Retinal pigment epithelial cell (primary cell): ENCODE measurements at places on chromosomes 7 and 10.

- no peak for DNase-seq
Observed at GRCh38 chr7:81672872-81673271, 97.0 kb downstream of the HGF start.

GRCh38 chr10:116688241-116688711, 54.1 kb downstream of the HSPA12A start:
- no peak for DNase-seq

DNA sequence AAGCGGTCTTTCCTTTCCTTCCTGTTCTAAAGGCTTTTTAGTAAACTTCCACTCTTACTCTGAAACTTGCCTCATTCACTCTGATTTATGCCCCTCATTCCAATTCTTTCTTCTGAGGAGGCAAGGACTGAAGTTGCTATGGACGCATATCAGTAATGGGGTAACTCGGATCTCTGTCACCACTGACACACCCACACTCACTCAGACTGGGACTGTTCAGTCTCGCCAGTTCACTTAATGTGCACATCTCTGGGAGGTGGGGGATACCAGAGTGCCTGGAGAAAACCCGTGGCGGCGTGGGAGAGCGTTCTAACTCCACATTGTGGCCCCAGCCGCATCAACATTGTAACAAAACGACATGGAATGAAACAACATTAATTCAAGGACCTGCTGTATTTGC, 1139.3 kb upstream of the CELF2 start:
- no peak for DNase-seq

GRCh38 chr7:140330595-140330994, 67.7 kb downstream of the SLC37A3 start:
- no peak for DNase-seq

GRCh38 chr7:130095812-130096211, 25.5 kb downstream of the KLHDC10 start:
- no peak for DNase-seq

DNA sequence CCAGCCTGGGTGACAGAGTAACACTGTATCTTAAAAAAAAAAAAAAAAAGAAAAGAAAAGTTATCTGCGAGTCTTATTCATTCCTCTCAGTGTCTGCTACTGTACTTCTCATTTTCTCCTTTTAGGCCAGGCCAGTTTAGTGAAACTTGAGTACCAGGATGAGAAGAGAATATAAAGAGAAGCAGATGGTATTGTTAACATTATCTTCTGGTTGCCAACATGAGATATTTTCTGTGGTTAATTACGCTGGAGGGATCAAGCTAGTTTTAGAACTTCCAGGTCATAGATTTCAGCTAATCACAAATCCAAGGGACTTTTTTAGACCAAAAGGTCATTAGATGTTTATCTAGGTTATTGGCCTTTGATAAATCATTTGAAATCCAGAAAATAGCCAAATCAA, 252.6 kb upstream of the SMIM30 start:
- no peak for DNase-seq

GRCh38 chr7:133044722-133045473, 37.0 kb downstream of the CHCHD3 start:
- no peak for DNase-seq

DNA sequence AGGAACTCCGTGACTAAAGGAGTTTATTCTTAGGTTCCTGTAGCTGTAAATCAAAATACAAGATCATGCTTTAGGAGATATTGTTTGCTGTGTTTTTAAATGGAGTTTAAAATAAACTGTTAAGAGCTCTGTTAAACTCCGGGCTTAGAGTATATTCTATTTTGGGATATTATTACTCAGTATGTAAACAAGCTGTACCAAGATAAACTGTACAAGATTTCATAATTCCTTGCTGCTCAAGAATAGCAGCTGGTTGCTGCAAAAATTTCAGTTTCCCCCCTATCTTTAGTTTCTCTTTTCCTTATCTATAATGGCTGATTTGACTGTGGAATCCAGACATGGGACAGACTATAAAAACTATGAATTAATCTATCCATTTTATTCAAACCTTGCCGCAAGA, 215.7 kb downstream of the HTR7 start:
- no peak for DNase-seq

- DNase-seq, result no peak
Observed at GRCh38 chr7:135368416-135369186, 135.0 kb downstream of the STRA8 start.

- DNase-seq, result no peak
Observed at GRCh38 chr10:11046776-11047160, 29.1 kb downstream of the CELF2 start.

DNA sequence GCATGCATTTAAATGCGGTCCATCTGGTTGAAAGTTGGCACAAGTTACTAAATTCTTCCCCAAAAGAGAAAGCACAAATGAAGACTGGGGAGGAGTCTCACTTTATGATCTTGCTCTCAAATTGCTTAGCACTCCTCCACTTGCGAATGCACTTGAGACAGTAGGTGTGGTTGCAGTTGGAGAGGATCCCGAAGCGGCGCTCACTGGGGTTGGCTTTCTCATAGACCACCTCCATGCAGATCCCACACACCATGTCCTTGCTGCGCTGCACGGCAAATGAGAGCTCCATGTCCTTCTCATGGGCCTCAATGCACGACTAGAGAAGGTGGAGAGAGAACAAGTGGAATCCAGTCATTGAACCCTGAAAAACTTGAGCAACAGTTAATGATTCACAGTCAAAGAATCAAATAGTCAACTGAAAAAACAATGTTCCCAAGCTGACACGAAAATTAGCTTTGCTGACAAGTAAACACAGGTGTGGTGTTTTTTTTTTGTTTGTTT, 22.7 kb downstream of the MKRN1 start:
- DNase-seq, result no peak

GRCh38 chr7:107961405-107961804, 41.6 kb downstream of the LAMB1 start:
- DNase-seq, result no peak

GRCh38 chr7:68622500-68622899, 975.8 kb upstream of the AUTS2 start:
- no peak for DNase-seq

DNA sequence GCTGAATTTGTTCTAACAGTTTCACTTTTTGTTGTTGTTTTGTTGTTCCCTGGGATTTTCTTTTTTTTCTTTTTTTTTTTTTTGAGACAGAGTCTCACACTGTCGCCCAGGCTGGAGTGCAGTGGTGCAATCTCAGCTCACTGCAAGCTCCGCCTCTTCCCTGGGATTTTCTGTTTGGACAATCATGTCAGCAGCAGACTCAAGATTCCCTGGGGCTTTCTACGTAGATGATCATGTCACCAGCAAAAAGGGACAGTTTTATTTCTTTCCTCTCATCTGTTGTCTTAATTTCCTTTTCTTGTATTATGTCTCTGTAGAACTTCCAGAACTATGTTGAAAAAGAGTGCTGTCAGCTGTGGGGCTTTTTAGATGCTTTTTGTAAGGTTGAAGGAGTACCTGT, 241.4 kb downstream of the TNS3 start:
- no peak for DNase-seq

DNA sequence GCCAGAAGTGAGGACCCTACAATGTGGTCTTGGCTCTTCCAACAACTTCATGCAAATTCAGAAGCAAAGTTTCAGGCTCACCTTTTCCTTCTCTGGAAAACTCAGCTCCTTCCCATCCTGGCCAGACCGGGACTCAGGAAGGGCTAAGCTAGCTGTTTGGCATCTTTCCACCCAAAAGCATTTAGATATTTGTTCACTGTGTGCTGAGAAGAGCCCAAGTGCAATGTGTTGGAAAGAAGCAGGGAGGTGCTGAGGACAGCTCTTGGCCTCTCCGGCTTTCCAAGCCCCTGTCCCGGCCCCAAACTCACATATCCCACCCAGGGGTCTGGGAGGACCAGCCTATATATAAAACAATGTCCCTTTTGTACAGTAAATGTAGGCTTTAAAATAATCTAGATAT, 44.5 kb downstream of the MKI67 start:
- no peak for DNase-seq

DNA sequence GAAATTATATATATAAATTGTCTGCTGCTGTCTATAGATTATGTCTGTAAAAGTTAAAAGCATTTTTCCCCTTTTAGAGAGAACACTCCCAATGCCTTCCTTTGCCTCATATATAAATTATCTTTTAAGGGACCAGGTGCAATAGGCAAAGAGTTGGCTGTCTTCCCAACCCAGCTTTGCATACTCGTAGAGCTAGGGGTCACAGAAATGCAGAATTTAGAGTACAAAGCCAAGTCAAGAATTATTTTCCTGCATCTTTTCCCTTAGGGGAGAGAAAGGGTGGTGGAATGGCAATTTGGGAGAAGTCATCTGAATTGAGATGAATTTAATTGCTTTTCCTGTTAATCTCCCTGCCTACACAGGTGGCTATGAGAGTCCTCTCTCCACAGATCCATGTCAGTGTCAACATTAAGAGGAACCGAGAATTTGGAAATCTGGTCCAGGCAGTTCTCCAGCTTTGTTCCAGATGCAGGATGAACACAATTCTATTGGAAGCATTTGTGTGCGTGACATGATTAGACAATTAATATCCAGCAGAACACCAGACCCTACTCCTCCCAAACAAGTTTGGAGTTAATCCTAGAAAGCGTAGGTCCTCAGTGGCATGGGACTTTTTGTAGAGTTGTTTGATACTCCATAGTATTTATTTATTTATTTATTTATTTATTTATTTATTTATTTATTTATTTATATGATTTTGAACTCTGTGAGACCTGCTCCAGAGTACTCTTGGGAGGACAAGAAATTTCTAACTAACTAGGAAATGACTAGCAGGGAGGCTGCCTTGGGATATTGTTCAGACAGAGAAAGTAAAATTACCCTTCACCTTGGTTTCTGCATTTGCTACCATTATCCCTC, 80.3 kb upstream of the SKAP2 start:
- DNase-seq, result no peak

DNA sequence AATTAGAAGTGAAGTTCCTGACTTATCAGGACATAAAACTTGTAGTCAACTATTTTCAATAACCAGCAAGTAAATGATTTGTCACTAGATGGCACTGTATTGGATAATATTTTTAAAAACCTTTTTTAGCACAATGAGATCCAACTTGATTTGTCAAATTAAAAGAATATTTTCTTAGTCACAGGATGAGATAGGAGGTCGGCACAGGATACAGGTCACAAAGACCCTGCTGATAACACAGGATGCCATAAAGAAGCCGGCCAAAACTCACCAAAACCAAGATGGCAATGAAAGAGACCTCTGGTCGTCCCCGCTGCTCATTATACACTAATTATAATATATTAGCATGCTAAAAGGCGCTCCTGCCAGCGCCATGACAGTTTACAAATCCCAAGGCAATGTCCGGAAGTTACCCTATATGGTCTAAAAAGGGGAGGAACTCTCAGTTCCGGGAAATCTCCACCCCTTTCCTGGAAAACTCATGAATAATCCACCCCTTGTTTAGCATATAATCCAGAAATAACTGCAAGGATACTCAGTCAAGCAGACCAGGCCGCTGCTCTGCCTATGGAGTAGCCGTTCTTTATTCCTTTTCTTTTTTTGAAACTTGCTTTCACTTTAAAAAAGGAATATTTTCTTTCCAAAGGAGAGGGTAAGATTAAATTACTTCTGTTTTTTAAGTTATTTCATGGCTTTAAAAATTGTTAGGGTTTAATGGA, 255.7 kb upstream of the MKLN1 start:
- no peak for DNase-seq

DNA sequence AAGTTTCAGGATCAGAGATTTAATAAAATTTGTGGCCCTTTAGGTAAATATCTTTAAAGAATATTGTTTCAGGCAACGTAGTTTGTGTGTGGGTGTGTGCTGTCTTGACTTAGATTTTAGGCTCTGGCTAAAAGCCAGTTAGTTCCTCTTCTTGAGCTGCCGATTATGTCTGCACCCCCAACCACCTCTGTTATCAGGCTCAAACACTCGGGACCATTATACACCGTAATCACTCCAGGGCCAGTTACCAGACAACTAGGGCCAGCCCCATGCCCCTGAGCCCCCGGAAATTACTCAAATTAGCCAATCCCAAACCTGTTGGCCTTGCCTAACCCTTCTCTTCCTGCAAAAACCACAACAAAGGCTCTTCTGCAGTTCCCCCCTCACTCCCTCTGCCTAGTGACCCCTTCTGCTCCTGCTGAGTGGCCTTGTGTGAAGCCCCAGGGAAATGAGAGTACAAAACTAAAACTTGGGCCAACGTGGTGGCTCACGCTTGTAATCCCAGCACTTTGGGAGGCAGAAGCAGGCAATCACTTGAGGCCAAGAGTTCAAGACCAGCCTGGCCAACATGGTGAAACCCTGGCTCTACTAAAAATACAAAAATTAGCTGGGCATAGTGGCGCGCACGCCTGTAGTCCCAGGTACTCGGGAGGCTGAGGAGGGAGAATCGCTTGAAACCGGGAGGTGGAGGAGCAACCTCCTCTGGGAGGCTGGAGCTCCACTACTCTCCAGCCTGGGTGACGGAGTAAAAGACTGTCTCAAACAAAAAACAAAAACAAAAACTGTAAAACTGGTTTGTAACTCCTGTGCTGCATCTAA, 9.2 kb upstream of the HNRNPF start:
- DNase-seq, result no peak

DNA sequence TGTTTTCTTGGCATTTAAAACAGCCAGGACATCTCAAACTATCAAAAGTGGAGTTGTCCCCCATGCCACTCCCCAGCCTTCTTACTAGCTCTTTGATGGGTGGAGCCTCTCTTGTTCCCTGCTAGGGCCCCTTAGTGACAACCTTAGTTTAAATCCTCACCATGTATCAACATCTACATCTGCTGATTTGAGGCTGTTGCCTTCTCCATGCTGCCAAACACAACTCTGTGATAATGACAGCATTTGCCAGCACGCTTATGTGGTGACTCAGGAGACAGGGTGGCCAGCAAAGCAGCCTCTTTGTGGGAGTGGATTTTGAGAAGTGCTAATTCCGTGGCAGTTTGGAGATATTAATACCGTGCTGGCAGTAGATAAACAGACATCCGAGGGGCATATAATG, 145.4 kb downstream of the LRRC4 start:
- DNase-seq, result peak; percentile 56

GRCh38 chr7:10082896-10083295, 890.8 kb upstream of the PHF14 start:
- DNase-seq, result no peak

GRCh38 chr7:74655768-74656440, 1.6 kb upstream of the GTF2I start:
- DNase-seq, result no peak

DNA sequence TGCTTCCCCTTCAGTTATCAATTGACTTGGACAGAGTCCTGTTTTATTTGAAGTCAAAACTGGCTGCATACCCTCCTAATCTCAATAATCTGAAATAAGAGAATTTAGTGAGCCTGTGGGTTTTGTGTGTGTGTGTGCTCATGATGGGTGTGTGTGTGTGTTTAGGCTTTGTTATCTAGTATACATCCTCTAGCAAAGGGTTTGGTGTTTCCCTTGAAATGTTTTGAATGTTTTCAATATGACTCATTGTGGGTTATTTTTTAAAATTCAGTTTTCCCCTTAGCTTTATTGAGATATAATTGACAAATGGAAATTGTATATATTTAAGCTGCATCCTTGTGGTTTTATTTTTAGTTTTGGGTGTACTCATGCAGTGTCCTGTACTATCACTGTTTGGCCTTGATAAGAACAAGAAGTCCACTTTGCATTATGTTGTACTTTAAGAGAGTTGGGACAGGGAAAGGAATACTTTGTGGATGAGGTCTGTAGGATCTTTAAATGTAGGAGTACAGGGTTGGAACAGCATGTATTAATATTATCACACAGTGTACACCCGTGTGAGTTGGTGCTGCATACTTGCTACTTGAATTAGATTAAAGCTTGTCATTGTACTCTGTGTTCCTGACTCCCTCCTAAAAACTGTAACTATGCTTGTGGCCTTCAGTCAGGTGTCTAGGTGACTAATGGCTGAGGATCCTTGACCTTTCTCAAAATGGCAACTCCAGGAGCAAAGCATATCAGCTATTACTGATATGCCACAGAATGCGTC, 58.3 kb downstream of the VCL start:
- no peak for DNase-seq

- DNase-seq, result no peak
Observed at GRCh38 chr7:136859803-136860202, 8.6 kb upstream of the CHRM2 start.
